ENCODE measurements at places on chromosomes 1 and 21.

DNA sequence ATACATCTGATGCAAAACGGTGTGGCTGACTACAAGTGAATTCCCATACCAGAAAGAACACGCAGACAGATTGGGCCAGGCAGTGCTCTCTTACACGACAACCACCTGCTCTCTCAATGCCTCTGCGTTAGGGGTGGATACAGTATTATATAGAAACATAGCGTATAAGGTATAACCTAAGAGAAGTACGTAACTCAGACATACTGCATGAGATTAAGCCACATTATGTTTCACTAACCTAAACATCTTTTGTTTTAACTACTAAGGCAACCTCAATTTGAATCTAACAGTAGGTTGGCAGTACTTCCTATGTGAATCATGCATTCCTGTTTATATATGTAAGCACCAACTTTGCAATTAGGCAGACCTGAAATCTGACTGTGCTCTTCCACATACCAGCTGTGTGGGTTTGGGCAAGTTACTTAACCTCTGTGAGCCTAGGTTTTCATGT, 58.1 kb upstream of the COA6 start:
- peak; percentile 44 for DNase-seq

- DNase-seq: no peak
These were observed 779 bp upstream of the DEGS1 start for GRCh38 chr1:224182057-224182865.

- DNase-seq: no peak
These were observed 179.9 kb upstream of the ZC3H12A start for GRCh38 chr1:37294529-37294928.

GRCh38 chr1:116424863-116425262, 51.8 kb downstream of the ATP1A1 start:
- DNase-seq: no peak

GRCh38 chr21:20729376-20729775, 268.8 kb upstream of the NCAM2 start:
- DNase-seq: no peak

DNA sequence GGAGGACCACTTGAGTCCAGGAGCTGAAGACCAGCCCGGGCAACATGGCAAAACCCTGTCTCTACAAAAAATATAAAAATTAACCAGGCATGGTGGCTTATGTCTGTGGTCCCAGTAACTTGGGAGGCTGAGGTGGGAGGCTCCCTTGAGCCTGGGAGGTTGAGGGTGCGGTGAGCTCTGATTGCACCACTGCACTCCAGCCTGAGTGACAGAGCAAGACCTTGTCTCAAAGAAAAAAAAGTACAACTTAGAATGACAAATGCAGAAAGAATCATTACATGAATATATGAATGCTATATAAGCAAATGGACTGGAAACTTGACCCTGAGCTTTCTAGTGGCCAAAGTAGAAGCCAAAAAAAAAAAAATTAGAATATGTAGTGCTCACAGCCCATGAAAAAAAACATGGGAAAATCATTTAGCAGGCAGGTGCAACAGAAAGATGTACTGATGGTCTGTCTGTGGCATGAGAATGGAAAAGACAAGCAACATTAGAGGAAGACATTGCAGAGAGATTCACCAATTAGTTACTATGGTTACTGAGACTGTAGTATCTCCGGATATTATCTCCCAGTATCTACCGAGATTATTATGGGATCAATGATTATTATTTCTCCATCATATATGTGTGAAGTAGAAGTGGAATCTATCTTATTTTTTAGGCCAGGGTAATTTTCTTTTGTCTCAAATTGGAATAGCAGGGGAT, 19.2 kb downstream of the ELAPOR1 start:
- no peak for DNase-seq

DNA sequence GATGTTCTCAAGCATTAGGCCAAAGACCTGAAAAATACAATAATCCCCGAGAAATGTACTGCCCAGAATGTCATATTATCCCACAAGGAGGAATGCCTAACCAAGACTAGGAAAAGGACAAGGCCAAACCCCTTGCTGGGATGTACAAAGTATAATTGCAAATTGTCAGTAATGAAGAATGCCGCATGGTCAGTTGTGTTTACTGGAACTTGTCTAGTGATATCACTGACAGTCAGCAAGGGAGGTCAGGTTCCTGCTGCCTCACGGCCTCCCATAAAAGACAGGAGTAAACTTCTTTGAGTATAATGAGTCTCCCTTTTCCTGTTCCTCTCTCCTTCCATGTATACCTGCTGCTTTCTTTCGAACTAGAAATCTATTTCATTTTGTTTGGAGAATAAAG, 222.8 kb downstream of the RHOU start:
- no peak for DNase-seq

DNA sequence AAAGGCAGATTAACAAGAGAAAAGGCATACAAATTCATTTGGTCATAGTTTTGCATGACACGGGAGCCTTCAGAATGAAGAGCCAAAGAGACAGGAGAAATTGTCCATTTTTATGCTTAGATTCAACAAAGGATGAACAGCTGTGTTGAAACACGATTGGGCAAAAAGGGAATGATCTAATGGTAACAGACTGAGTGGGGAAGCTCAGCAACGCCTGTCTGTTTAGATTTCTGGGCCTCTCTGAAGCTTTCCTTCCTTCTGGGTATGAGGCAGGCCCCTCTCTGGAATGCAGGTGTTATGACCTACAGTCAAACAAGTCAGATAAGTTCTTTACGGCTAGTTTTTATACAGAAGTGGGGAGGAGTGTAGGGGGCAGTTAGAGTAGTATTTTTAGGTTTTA, 154.6 kb downstream of the RGS7 start:
- no peak for DNase-seq

GRCh38 chr1:111577814-111578213, 41.8 kb upstream of the RAP1A start:
- DNase-seq: no peak

Data from GM03348 (cell line).